ENCODE measurements at places on chromosomes 16 and 17. TPM values are rescaled to one million over a fixed set of nuclear protein-coding genes. Genes with fewer than 3 reads are reported as not detected.

The PRSS21 gene
- not detected for total RNA-seq

The SLC6A2 gene
- total RNA-seq: not detected

The OMG gene
- not detected for total RNA-seq

The CES4A gene
- not detected for total RNA-seq

The NETO2 gene
- total RNA-seq: 54.7 TPM

The CSH1 gene
- total RNA-seq: not detected

The TRIM25 gene
- 10.1 TPM for total RNA-seq

The ZFPM1 gene
- 0.40 TPM for total RNA-seq

The MYH1 gene
- total RNA-seq: not detected

The MATCAP1 gene
- 4.6 TPM for total RNA-seq

The PYY gene
- not detected for total RNA-seq

DNA sequence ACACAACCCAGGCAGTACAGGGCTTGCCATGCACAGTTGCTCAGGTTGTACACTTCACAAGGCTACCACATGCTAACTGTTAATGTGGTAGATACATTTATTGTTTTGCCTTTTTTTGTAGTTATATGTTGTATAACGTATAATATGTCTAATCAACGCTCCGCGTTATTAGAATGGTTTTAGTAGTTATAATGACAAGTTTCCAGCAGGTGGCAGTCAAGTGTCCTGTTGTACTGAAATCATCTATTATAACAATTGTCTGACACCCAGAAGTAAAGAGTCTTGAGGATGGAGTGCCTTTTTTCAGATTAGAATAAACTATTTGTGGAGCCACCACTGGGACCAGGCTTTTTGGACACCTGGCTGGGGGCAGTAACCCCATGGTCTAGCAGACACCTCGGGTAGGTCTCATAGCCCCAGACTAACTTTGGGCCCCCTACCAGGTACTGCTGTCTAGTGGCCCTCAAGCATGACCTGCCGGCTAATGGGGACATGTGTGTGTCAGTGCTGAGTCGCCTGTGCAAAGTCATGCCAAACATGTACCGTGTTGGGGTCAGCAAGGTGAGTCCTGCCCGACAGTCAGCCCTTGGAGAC lies 32.8 kb downstream of the MYO15A start:
- DNase-seq: peak; percentile 35

GRCh38 chr16:19245326-19245925 lies 40.1 kb upstream of the CLEC19A start:
- DNase-seq: no peak

- DNase-seq: no peak
Observed at GRCh38 chr16:50324345-50324744, 44.4 kb downstream of the BRD7 start.

GRCh38 chr16:50267151-50267631 lies 840 bp downstream of the ADCY7 start:
- no peak for DNase-seq

DNA sequence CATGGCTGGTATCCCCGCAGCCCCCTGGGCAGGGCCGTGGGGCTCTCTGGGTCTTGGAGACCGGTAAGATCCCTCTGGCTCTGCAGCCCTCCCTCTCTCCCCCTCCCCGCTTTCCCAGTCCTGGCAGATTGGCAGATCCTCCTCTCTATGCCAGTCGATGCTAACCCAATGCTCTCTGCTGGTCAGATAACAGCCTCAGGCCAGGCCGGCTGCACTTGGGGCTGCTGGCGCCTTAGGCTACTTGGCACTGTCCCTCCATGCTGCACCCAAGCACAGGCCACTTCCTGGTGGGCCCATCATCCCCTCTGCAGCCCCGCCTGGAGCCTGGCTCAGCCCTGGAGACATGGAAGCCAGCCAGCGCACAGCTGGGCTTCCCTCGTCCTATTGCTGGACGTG lies 81.7 kb downstream of the RTN4RL1 start:
- no peak for DNase-seq

GRCh38 chr17:73910206-73910605 lies 266.0 kb upstream of the SDK2 start:
- no peak for DNase-seq

DNA sequence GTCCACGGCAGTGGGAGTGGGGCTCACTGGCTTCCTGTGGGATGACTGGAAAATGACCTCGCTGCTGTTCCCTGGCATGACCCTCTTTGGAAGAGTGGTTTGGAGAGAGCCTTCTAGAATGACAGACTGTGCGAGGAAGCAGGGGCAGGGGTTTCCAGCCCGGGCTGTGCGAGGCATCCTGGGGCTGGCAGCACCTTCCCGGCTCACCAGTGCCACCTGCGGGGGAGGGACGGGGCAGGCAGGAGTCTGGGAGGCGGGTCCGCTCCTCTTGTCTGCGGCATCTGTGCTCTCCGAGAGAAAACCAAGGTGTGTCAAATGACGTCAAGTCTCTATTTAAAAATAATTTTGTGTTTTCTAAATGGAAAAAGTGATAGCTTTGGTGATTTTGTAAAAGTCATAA lies 7.8 kb upstream of the RNF213 start:
- DNase-seq: peak; percentile 58

DNA sequence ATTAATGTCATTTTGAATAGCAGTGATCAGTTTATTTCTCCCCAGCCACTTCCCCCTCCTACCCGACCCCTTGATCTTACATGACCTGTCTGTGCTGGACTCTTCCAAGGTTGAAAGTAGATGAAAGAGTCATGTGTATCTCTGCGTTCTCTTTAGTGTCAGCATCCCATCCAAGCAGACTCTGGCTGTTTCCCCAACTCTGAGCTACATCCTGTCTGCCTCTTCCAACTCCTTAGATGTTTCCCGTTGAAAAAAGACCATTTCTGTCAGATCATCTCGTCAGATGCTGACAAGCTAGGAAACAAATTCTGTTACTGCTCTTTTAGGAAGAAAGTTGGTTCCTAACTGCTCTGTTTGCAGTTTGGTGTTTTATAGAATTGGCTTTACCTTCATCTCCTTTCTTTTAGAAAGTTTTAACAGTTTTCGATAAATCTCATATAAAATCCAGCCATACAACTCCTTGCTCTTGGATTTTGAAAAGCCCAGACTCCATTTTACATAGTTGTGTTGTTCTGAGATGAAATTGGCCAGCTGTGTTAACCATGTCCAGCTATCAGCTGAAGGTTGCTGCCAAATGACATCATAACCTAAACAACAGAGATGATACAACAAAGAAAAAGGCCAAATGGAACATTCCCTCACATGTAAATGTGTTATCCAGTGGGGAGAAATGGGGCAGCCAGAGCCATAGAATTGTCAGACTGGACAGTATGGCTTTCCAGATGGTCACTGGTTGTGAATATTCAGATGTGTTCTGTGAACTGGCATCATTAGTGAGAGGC lies 43.5 kb downstream of the CYB561 start:
- no peak for DNase-seq

- DNase-seq: peak; percentile 35
Observed at GRCh38 chr17:65987988-65988387, 203.9 kb downstream of the CEP112 start.

GRCh38 chr16:23141033-23141432 lies 8.2 kb downstream of the USP31 start:
- DNase-seq: no peak

- no peak for DNase-seq
Observed at GRCh38 chr17:64061178-64061898, 40.9 kb upstream of the ICAM2 start.

DNA sequence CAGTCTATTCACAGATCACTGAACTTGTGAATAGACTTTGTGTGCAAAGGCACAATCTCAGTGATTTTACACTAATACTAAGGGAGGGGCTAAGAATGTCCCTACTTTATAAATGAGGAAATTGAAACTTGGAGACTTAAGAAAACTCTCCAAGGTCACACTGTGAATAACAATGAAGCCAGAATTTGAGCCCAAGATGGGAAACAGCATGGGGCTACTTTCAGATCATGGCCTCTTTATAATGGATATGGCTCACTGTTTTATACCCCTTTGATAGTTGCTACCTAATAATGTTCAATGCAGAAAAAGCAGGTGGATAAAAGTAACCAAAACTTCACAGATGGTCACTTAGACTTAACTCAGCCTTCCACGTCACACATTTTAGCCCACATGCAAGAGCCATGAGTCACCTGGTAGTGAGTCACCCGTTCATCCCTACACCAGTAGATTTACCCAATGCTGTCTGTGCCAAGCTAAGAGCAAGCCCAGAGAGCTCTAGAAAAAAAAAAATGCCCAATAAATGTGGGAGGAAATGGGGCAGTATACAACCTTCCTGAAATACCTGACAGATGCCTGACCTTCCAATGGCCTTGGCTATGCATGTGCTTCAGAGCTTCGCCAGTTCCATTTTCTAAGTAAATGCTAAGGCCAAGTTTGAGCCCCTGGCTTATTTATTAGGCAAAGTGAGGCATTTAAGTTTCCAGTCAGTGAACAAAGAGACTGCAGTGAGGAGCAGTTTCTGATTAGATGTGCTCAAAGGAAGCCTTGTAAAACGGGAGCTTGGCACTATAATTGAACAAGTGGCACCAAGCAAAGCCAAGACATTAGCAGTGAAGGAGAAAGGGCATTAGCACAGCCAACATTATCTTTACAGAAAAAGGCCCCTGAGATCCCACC lies 219.7 kb downstream of the TMEM114 start:
- DNase-seq: peak; percentile 81

- no peak for DNase-seq
Observed at GRCh38 chr17:10771148-10771547, 32.8 kb downstream of the TMEM238L start.

- DNase-seq: no peak
Observed at GRCh38 chr17:2449486-2449885, 48.6 kb upstream of the MNT start.

DNA sequence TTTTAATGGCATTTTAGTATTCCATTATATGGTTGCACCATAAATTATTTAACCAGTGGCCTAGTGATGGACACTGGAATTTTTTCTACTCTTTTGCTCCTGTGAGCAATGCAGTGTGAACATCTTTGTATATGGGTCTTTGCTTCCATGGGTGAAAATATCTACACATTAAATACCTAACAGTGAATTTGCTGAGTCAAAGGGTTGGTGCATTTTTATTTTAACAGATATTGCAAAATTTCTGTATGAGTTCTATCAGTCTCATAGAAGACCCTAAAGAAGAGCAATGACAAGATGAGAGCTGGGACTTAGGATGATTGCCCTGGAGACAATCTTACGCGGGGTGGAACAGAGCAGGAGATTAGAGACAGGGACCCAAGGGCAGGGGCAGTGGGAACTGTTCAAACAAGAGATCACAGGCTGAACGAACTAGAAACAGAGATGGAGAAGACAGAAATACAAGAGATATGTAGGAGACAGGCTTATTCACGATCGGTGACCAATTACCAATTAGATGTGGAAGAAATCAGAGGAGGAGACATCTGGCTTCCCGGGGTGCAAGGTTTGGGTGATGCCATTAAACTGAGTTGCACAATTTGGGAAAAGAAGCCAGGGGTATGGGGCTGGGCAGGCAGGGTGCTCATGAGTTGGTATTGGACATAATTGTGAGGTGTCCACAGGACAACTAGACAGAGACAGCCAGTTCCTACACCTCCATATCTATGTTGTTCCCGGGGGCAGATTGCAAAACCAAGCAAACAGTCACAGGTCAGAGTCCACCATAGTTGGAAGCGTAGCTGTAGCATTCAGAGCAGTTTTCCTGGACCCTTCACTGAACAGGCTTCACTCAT lies 39.9 kb upstream of the LONP2 start:
- DNase-seq: no peak

GRCh38 chr16:3536851-3537250 lies 36.0 kb downstream of the CLUAP1 start:
- DNase-seq: no peak

GRCh38 chr17:36705874-36706731 lies 104.7 kb downstream of the MRM1 start:
- DNase-seq: peak; percentile 50

DNA sequence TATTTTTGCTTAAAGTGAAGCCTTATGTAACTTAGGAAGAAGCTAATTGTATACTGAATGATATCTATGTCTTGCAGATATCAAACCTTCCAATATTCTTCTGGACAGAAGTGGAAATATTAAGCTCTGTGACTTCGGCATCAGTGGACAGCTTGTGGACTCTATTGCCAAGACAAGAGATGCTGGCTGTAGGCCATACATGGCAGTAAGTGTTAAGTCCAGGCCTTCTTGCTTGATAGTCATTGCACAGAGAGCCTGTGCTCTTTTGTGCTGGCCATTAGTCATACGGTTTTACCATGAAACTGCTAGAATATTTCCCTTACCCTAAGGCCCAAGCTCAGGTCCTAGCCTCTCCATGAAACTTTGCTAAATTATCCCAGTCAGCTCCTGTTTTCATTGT lies 92.5 kb downstream of the MAP2K4 start:
- DNase-seq: no peak

- no peak for DNase-seq
Observed at GRCh38 chr16:50560903-50561863, 13.0 kb downstream of the NKD1 start.

- DNase-seq: no peak
Observed at GRCh38 chr17:41335747-41336146, 14.9 kb downstream of the KRT33A start.

DNA sequence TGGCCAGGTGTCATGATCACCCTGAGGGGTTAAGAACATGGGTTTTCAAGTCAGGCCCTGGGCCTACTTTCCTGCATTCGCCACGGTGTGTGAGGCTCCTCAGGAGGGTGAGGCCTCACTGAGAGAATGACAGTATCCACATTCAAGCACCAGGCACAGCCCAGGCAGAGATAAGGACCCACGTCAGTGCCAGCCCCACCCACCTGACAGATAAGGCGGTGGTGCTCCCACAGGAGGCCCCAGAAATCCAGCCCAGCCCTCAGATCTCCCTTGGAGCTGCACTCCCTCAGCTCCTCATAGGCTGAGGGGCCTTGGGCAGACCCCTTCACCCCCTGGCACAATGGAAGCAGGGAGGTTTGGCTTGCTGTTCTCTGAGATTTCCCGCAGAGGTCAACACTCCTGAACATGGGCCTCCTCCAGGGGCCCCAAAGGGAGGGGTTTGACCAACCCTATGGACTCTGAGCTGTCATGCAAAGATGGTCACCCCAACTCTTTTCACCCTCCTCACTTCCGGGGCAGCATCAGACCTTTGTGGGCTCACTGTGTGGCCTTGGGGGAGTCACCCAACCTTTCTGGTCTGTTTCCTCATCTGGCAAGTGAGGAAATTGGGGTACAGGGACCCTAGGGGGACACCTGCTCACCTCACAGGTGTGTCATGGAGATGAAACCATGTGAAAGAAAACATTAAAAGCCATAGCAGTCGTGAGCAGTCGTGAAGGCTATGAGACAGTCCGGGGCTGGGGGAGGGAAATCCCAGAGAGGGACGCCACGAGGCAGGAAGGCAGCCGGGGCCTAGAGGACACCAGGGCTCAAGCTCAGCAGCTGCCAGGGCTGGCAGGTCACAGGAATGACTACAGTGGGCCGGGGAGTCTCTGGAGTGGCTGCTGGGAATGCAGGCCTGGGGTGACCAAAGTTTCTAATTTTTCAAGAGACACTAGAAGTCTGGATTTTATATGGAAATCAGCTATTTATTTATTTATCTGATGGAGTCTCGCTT lies 15.4 kb downstream of the PLLP start:
- DNase-seq: peak; percentile 29

- no peak for DNase-seq
Observed at GRCh38 chr16:78307824-78308528, 208.5 kb downstream of the WWOX start.
